ENCODE measurements at places on chromosomes 6 and 20.

DNA sequence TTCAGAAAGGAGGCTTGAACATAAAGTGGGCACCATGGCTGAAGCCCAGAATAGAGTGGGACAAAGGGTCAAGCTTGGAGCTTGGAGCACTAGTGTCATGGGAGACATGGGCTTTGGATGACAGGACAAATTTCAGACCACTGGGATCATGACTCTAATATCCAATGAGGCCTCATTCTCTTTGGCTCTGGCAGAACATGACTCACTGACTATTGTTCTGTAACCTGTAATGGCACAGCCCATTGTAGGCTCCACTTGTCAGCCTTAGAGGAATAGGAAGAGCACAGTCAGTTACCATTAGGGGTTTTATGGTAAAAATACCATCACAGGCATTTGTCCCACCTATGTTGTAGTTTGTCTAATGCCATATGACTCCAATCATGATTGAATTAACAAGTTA lies 34.0 kb upstream of the MMS22L start:
- no peak for DNase-seq

DNA sequence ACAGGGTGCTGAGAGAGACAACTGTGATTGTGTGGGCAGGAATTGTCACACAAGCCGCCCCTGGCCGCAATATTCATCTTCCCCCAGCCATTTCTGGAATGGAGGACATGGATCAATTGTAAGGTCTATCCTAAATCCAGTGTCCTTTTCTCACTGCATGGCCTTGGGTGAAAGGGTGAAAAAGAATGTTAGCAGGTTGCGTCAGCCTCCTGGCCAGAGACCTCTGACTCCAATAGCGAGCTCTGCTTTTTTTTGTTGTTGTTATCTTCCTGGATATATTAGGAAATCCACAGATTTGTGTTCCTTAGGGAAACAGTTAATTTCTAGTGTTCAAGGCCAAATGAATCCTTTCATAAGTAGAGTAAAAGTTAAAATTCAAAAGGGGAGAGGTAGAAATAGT lies 47.1 kb upstream of the CD83 start:
- no peak for DNase-seq

GRCh38 chr20:15236812-15237211 lies 899.4 kb upstream of the FLRT3 start:
- DNase-seq, result peak; percentile 59

DNA sequence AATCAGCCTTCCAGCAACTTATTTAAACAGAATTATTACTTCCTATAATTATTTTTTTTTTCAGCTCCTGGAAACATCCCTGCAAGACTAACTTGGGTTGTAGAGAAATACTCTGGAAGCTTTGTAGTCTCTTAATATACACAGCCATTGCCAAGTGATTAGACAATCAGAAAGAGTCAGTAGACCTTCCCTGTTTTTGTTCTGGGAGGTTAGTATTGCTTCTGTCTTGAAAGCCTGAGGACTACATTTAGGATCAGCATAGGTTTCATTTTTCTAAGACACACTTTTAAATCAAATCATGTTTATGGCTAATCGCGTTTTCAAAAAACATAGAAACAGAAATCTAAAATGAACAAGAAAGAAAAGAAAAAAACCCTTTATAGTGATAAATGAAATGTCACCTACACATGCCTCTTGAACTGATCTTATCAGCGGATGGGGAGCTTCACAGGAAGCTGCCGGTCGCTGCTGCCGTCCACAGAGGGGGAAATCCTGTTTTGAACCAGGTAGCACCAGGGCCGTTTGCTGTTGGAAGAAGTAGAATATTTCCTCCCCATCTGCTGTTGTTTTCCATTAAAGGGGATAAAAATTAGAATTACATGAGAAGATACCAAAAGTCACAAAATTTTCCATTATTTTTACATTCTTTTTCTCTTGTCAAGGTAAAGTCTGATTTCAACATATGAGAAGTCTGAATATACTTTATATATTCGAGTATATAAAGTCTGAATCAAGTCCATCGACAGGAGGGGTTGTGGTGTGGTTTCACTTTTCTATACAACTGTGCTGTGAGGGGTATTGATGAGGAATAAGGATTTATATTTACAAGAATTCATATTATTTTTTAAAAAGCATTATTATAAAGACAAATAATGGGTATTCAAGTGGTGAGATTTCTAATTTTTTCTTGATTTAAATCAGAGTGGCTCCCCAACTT lies 94.6 kb downstream of the ARMC2 start:
- DNase-seq, result no peak

GRCh38 chr6:86355271-86355670 lies 582.1 kb upstream of the HTR1E start:
- DNase-seq, result no peak

- no peak for DNase-seq
Measured at GRCh38 chr20:15977758-15978157, 595.5 kb downstream of the KIF16B start.

GRCh38 chr6:151240036-151240685 lies 394 bp downstream of the AKAP12 start:
- no peak for DNase-seq
